Chondrocyte (in vitro differentiated cells): ENCODE measurements at places on chromosomes 6 and 20. TPM values are rescaled to one million over a fixed set of nuclear protein-coding genes. Genes with fewer than 3 reads are reported as not detected.
A peak's percentile ranks its signal among the peaks of the same experiment; 100 is the strongest.

Gene ULBP3
- total RNA-seq, result 5.0 to 6.1 TPM (median 5.1 TPM) in 3 replicates

Gene PHACTR3
- not detected in 3 replicates for total RNA-seq

Gene ARFRP1
- total RNA-seq, result 37.8 to 47.4 TPM (median 39.8 TPM) in 3 replicates

Gene THBD
- total RNA-seq, result 8.0 to 38.2 TPM (median 37.5 TPM) in 3 replicates

GRCh38 chr6:170098428-170099170 is 192.3 kb downstream of the DLL1 start:
- DNase-seq, result peak; percentile 86

GRCh38 chr6:109073344-109074132 is 21.1 kb downstream of the SESN1 start:
- DNase-seq, result no peak

DNA sequence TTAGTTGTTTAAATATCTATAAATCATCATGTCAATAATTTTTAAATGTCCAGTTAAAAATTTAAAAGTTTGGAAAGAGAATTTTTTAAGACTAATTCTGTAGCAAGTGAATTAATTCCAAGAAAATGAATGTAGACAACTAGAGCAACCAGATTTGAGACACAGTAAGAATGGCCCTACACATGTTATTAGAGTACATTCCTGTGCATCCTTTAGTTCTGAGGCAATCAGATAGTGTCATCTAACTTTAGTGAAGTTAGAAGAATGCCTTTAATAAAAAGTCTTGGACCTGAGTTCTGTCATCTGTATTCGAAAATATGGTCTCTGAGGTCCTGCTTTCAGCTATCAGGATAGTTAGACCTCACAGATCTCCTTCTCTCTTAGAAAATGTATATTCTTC is 63.7 kb downstream of the HIVEP2 start:
- DNase-seq, result no peak

- no peak for DNase-seq
These were observed 867 bp upstream of the AKAP7 start for GRCh38 chr6:131134220-131134979.
